CD4-positive, alpha-beta T cell treated with Interferon gamma for 1 hour (primary cell): ENCODE measurements at places on chromosomes 1 and 21.

DNA sequence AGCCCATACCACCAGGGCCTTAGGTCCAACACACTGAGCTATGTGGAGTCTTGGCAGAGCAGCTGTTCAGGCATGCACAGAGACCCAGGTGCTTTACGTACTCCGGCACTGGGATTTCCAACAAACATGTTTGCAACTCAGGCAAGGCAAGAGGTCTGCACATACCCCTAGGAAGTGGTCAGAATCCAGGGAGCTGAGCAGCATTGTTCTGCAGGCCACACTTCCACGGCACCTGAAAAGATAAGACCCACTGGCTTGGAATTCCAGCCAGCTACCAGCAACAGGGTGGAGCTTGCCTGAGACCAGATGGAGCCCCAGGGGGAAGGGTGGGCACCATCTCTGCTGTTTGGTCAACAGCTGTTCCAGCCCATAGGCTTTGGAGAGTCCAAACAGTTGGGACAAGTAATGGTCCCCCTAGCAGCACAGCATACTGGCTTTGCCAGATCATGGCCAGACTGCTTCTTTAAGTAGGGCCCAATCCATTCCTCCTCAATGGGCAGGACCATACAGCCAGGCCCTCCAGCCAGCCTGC is 51.7 kb upstream of the LRRC8B start:
- no peak for DNase-seq

DNA sequence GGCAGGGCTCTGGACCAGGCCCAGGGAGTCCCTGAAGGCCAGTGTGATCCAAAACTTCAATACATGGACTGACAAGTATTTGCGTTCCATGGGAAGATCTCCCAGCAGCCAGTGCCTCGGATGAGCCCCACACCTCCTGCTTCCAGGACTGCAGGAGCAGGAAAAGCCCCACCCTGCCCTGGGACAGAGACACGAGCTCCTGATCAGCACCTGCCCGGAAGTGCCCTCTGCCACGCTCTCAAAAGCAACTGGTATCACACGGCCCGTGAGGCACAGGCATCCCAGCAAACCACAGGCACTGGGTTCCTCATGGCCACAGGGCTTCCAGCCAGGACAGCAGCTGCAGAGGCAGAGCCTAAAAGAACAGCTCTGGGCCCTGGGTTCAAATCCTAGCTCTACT is 48.6 kb downstream of the ACOT7 start:
- DNase-seq: no peak

DNA sequence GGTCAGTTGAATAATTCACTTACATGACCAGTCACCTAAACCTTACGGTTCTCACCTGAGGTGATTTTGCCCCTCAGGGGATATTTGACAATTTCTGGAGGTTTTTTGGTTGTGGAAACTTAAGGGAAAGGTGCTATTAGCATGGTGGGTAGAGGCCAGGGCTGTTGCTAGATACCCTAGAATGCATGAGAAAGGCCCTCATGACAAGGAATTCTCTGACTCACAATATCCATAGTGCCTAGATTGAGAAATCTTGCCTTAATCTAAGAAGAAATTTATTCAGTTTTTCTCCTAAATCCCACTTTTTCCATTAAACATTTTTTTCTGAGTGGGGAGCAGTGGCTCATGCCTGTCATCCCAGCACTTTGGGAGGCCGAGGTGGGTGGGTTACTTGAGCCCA is 119.7 kb downstream of the TGFB2 start:
- DNase-seq: no peak

DNA sequence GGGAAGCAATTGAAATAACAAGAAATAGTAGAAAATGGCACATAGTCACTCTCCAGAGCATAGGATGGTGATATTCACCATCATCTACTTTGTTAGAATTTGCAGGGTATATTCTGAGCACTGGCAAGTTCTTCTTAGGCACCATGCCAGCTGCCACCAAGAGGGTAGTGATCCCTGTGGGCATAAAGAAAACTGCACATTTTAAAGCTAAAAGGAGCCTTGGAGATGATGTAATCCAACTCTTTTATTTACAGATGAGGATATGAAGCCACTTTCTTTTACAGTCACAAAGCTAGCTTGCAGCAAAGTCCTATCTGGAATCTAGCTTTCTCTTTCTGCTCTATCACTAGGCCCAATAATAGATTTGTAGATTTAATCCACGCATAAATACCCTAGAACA is 69.0 kb downstream of the PTGER3 start:
- DNase-seq: no peak

DNA sequence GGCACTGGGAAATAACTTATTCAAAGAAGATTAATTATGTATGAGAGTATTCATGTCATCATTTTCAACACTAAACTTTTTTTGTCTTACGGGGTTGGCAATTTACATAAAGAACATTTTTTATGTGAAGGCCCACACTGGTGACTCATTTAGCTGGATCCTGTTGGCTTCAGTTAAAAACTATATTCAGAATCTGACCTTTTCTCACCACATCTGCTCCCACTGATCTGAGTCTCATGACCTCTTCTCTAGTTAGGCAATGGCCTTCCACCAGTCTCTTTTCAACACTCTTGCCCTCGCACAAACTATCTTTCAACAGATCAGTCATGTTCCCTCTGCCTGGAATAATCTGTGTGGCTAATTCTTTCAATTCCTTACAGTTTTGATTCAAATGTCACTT is 53.4 kb downstream of the TMPRSS15 start:
- no peak for DNase-seq

DNA sequence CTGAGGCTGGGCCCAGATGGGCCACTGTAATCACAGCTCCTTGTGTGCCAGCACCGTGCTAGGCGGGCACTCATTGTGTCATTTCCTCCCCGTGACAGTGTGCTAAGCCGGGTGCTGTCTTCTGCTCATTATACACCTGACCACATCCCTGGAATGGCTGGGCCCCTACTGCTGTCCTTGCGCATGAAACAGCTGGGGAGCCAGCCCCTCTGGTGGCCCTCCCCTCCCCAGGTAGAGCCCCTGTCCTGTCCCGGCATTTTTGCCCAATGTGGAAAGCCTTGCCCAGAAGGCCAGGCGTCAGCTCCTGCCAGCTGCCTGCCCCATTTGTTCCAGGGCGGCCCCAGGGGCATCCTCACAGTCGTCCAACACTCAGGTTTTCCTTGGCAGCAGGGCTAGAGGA is 107.4 kb upstream of the CASZ1 start:
- DNase-seq: no peak
